WERI-Rb-1 (cell line): ENCODE measurements at places on chromosomes 1 and 21.
A peak's percentile ranks its signal among the peaks of the same experiment; 100 is the strongest.

DNA sequence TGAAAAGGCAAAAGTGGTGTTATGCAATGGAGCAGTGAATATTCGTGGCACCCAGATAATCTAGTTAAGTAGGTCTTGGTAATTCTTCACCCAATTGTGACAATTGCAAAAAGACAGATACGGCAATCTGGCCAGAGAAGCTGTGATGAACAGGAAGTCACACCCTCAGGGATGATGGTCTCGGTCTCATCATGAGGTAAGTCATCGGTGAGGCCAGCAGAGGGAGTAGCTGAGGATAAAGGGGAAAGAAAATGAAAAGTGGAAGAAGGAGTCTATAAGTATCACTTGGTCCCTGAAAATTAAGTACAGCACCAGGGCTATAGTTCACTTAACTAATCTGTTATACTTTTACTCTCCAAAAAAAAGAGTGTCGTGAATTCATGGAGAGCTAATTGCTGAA, 258.8 kb upstream of the NCAM2 start:
- DNase-seq: peak; percentile 19

DNA sequence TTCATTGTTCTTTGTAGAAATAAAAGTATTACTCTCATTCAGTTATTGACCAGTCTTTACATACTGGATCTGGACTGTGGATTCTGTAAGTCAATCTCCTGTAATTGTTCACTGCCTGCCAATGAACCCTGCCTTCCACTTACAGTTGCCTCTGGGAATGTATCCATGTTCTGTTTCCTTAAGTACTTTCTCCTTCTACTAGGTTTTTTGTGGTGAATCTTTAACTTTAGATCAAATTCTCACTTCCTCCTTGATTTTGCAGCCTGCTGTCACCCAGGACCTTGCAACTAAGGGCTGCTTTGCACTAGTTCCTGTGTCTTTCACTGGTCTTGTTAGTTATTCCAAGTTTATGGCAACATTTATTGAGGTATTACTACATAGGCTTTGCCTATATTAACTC, 28.2 kb upstream of the ANKRD13C start:
- DNase-seq: no peak

DNA sequence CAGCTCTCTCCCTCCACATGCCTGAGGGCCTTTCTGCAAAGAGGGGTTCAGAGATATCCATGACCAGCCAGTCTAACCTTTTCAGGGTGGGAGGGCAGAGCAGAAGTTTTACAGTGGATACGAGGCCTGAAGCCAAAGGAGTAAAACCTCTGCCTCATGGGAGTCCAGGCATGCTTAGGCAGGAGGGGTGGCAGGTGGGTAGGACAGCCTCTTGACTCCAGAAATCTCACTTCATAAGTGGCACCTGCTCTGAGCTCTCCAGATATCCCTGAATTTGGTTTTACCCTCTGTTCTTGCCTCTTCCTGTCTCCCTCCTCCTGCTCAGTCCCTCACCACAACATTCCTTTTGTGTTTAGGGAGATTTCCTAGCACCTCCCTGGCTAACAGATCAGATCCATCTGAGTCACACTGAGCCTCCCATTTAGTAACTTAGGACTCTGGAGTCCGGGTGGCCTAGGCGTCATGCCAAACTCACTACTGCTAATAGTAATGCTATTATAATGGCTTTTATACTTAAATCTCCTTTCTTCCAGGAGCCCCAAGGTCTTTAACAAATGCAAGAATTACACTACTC, 201.0 kb downstream of the HS2ST1 start:
- DNase-seq: no peak

- no peak for DNase-seq
Measured at GRCh38 chr1:17668624-17669175, 86.4 kb upstream of the ACTL8 start.

DNA sequence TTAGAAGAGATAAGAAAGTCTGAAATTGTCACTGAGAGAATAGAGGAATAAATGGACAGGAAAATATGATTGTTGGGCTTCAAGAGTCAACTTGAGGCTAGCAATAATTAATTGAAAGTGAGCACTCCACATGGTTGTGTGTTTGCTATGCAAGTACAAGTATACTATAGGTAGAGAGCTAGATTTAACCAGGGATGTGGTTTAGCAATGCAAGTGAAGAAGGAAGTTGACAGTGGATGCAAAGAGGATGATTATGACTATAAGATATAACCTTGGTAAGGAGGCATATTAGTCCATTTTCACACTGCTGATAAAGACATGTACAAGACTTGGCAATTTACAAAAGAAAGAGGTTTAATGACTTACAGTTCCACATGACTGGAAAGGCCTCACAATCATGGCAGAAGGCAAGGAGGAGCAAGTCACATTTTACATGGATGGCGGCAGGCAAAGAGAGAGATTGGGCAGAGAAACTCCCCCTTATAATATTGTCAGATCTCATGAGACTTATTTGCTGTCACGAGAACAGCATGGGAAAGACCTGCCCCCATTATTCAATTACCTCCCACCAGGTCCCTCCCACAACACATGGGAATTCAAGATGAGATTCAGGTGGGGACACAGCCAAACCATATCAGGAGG, 47.3 kb downstream of the DTL start:
- no peak for DNase-seq

GRCh38 chr1:115596080-115596780, 45.5 kb upstream of the VANGL1 start:
- DNase-seq: no peak

DNA sequence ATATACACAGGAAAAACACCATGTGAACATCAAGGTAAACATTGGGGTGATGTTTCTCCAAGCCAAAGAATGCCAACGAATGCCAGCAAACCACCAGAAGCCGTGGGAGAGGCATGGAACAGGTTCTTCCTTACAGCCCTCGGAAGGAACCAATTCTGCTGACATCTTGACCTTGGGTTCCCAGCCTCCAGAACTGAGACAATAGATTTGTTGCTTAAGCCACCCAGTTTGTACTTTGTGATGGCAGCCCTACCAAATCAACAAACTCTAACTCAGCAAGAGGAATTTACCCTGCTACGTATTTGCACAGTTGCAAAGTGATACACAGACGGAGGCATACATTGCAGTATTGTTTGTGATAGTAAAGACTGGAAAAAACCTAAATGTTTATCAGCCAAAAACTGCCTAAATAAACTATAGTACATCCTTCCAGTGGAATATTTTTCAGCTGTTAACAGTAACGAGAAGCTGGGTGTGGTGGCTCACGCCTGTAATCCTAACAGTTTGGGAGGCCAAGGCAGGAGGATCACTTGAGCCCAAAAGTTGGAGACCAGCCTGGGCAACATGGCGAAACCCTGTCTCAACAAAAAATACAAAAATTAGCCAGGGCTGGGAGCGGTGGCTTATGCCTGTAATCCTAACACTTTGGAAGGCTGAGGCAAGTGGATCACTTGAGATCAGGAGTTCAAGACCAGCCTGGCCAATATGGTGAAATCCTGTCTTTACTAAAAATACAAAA, 12.5 kb upstream of the ZC3H12A start:
- DNase-seq: no peak

- DNase-seq: no peak
Measured at GRCh38 chr1:179016706-179017382, 8.8 kb upstream of the FAM20B start.

GRCh38 chr1:50620680-50621329, 197.6 kb upstream of the DMRTA2 start:
- no peak for DNase-seq

GRCh38 chr1:192916021-192916420, 107.2 kb downstream of the RGS2 start:
- DNase-seq: no peak

- no peak for DNase-seq
Measured at GRCh38 chr21:36694593-36695282, 4.2 kb upstream of the SIM2 start.

- no peak for DNase-seq
Measured at GRCh38 chr21:42127164-42128150, 56.3 kb downstream of the UMODL1 start.

GRCh38 chr1:108053270-108054013, 88.5 kb upstream of the VAV3 start:
- DNase-seq: no peak

DNA sequence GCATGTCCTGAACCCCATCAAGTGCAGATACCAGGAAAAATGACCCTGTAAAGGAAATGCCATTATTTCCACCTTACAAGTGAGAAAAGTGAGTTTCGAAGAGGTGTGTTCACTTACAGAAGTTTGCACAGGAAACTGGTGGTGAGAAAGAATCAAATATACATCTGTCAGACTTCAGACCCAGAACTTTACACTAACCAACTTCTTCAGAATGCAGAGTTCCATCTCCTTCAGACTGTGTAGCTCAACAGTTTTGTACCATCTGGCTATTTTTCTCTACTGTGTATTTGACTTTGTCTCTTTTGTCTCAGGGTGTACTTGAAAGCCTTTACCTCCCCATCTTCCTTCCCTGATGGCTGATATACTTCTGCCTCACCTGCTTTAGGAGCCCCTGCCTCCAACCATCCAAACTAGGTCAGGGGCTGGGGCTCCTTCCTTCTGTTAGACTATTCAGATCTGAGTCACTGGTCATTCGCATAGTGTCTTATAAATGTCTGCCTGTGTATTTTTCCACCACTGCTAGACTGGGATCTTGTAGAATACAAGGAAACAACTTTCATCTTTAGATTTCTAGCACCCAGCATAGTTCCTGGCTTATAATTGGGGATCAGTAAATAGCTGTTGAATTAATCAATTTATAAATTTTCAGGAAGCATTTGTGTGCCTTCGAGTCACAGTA, 247.9 kb downstream of the FGGY start:
- no peak for DNase-seq

- no peak for DNase-seq
Measured at GRCh38 chr1:78009276-78009675, 4.5 kb downstream of the DNAJB4 start.

GRCh38 chr1:2405588-2406295, 6.6 kb downstream of the PEX10 start:
- peak; percentile 47 for DNase-seq

DNA sequence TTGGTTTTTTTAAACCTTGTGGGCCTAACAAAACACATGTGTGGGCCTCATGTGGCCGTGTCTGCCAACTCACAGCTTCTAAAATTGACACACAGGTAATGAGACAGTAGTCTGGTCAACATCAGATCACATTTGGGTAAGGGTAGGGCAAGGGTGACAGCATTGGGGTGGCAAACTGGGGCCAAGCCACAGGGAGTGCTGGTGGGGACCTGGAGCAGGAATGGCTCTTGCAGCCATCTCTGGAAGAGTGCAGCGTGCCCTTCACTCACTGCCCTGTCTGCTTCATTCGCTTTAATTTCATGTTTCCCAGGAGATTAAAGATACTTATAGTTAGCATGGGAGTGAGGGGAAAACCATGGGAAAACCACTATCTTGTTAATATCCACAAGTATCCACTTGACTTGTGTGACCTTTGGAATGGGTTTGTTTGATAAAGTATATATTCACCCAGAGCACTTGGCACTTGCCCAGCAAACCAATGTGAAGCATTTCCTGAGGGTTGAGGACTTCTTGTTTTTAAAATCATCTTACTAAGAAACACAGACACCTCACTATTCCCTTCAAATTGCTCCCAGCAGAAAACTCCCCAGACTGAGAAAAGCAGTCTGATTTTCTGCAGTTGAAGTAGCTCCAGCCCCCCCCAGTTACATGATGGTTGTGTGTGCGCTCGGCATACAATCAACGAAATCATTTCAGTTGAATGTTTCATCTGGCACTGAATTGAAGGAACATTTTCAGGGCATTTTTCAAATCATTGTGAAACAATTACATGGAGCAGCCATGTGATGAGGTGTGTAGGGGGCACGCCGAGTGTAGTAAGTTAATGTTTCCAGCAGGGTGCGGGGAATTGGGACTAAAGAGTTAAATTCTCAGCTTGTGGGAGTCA, 175.7 kb downstream of the VPS13D start:
- no peak for DNase-seq

GRCh38 chr1:196858811-196859210, 29.0 kb upstream of the CFHR4 start:
- no peak for DNase-seq
